ENCODE measurements at places on chromosomes 11 and 22.

DNA sequence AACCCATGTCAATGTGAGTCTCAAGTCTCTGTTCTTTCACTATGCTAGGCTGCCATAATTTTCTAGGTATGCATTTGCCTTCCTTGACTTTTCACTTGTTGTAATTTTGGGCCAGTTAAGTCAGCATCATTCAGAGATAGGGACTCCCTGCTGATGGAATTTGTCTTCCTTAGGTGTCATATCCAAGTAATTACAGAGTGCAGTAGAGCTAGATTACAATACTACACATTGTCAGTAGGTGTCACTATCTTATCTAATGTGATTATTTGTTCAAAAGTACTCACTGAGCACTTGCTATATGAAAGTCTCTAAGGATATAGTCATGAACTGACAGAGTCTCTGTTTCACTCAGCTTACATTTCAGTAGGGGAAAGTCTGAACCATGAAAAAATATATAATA is 25.0 kb upstream of the SYN3 start:
- no peak for DNase-seq

- no peak for DNase-seq
Observed at GRCh38 chr11:84854498-84854880, 772.7 kb downstream of the DLG2 start.

- DNase-seq = no peak
Observed at GRCh38 chr11:75264971-75265370, 24.4 kb downstream of the TPBGL start.

- DNase-seq = no peak
Observed at GRCh38 chr11:64484191-64485022, 106.6 kb upstream of the SLC22A12 start.

DNA sequence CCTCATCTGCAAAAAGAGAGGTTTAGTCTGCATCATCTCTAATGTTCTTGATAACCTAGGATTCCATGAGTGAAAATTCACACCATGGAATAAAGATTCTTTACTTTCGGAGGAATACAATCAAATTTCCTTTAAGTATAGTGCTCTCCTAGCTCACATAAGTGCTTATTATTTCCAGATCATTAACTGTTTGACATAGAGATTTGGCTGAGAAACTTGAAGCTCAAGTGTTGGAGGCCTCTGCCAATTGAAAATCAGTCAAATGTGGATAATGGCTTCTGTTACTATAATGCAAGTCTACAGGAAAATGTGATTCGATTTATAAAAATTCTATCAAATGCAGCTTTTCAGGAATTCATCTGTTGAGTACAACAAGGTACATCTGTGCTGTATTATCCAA is 144.6 kb downstream of the KIF18A start:
- no peak for DNase-seq

DNA sequence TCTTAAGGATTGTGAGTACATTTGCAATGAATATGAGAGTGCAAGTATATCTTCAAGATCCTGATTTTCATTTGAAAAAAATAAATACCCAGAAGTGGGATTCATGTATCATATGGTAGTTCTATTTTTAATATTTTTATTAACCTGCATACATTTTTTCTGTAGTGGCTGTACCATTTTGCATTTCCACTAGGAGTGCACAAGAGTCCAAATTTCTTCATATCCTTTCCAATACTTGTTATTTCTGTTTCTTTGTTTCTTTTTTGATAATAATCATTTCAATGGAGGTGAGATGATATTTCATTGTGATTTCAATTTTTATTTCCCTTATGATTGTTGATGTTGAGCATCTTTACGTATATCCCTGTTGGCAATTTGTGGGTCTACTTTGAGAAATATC is 759.8 kb upstream of the CNTN5 start:
- DNase-seq = no peak

Measured in stimulated activated CD8-positive, alpha-beta memory T cell treated with anti-CD3 and anti-CD28 coated beads, Interleukin-2, amount 100 ng/mL, for 48 hours (primary cell).